ENCODE measurements at places on chromosomes 11 and 22.

DNA sequence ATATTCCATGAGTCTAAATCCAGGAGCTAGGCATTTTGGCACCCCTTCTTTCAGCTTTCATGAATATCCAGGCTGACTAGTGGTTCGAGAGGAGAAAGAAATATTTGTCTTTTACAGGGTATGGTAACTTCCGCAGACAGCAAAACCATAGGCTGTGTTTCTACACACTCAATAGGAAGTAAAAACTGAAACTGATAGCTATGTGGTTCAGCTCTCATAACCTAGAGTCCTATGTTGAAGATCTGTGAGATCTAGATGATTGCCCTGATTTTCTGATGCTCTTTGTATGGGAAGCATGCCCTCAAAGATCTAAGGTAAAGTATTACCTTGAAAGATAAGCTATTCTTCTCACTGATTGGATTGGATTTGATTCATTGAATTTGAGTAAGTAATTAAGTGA is 118.3 kb downstream of the CD44 start:
- DNase-seq = no peak

DNA sequence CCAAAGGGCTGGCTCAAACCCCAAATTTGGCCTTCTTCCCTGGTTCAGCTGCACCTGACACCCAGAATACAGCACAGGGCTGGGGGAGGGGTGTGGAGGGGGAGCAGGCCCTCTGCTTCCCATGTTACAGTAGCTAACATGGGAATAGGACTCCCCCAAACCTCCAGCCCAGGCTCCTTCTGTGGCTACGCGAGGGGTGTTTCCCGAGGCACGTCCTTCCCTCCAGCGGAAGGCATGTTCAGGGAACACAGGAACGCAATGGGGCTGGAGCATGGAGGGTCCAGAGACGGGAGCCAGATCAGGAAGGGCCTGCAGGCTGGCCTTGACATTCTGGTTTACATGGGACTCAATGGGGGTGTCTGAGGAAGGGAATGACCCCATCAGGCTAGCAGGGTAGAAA is 11.8 kb upstream of the IGLL1 start:
- no peak for DNase-seq

- DNase-seq = no peak
Observed at GRCh38 chr22:45876136-45877035, 100.6 kb downstream of the WNT7B start.

DNA sequence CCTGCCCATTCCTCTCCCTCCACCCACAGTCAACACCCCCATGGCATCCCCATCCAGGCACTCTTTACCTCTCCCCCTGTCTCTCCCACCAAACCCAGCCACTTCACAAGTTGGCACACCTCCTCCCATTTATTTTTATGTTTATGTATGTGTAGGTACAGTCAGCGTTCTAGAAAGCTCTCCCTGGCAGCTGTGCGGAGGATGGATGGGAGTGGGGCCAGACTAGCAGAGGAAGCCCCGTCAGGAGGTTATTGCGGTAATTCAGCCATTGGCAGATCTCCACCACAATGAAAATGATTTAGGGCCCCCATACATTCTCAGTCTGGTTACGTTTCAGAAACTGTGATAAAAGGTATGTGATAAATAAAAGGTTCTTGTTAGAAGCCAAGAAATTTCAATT is 51.3 kb downstream of the BTG4 start:
- DNase-seq = no peak

GRCh38 chr22:45702981-45703380 is 31.3 kb downstream of the ATXN10 start:
- DNase-seq = no peak

DNA sequence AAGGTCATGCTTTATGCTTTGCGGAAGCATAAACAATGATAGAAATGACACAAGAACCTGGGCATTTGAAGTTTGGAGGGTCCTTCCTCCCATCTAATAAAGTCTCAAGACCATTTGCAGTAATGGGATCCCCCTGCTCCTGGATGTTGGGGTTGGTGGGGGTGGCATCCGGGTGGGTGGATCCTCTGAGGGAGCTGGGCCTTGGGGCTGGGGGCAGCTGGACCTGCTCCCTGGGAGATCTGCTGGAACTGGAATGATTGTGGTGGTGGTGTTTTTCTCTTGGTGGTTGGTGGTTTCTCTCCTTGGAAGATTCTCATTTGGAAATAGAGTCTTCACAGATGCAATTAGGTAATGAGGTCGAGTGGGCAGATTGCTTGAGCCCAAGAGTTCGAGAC is 2.2 kb upstream of the NAP1L4 start:
- DNase-seq = no peak
